CD4-positive, alpha-beta memory T cell (primary cell): ENCODE measurements at places on chromosomes 7 and 10. TPM values are rescaled to one million over a fixed set of nuclear protein-coding genes. Genes with fewer than 3 reads are reported as not detected.

DNA sequence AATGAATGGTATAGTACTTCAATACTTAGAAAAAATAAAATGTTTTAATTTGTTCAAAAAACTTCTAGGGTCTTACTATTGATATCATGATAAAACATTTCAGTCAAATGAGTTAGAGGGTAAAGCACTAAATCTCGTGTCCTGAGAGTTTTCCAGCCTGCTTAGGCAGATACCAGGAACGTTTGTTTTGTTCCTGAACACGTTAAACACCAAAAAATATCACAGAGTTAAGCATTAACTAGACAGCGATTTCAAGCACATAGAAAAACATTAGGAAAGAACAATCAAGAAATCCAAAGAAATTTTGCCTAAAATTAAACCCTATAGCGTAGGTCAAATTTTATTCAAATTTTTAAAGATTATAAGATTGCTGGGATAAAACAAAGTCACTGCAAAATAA is 204.6 kb upstream of the AGR3 start:
- no peak overlapping the region for H3K4me3 ChIP-seq
- no peaks in the 10 kb centered on the region for H3K4me1 ChIP-seq
- H3K27ac ChIP-seq = no peak overlapping the region
- no peak for DNase-seq
- no peaks in the 10 kb centered on the region for H3K27me3 ChIP-seq

DNA sequence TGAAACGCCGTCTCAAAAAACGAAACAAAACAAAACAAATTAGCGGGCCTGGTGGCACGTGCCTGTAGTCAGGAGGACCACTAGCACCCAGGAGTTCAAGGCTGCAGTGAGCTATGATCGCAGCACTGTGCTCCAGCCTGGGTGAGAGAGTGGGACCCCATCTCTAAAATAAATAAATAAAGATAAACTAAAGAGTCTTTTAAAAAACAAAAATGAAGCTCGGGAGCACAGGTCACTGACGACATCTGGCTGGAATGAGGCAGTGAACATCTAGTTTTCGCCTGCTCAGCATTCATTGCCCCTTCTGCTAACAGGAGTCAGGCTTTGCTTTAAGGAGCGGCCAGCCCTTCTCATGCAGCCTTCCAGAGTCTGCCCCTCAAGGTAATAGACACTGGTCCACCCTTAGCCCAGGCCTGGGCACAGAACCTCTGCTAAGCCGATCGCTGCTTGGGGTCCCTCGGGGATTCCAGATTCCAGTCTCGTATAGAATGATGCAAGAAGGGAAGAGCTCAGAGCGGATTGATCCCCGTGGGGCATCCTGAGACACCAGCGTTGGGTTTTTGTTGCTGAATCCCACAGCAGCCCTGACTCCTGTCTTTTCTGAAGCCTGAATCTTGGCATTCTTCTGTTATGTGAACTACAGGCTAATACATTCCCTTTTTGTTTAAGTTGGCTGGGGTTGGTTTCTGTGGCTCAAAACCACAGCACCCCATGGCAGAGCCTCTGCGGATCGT is 14.2 kb upstream of the FOXK1 start:
- no peak overlapping the region for H3K4me3 ChIP-seq
- no peaks in the 10 kb centered on the region for H3K27me3 ChIP-seq
- no peaks in the 10 kb centered on the region for H3K36me3 ChIP-seq
- no peak overlapping the region for H3K27ac ChIP-seq

DNA sequence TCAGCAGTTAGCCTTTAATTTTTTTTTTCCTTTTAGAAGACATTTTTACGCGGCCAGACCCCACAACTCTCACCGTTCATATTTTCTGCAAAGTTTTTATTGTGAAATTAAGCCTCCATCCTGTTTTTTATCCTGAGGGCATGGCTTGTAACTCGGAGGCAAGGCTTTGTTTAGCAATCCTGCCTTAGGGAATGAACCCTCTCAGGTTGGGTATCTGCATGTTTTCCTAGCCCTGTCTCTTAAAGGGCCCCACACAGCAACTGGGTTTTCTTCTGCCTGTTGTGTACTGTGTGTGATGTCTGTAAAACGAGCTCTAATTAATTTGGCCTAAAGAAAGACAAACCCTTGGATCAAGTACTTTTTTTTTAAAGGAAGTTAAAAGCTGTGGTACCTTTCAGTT is 130.2 kb upstream of the COBL start:
- no peaks in the 10 kb centered on the region for H3K4me1 ChIP-seq
- H3K27ac ChIP-seq = no peak overlapping the region
- no peak for DNase-seq
- H3K27me3 ChIP-seq = no peaks in the 10 kb centered on the region

GRCh38 chr10:26326851-26327250 is 110.3 kb downstream of the GAD2 start:
- no peaks in the 10 kb centered on the region for H3K36me3 ChIP-seq
- no peak for DNase-seq
- H3K4me1 ChIP-seq = no peaks in the 10 kb centered on the region
- no peaks in the 10 kb centered on the region for H3K27me3 ChIP-seq

DNA sequence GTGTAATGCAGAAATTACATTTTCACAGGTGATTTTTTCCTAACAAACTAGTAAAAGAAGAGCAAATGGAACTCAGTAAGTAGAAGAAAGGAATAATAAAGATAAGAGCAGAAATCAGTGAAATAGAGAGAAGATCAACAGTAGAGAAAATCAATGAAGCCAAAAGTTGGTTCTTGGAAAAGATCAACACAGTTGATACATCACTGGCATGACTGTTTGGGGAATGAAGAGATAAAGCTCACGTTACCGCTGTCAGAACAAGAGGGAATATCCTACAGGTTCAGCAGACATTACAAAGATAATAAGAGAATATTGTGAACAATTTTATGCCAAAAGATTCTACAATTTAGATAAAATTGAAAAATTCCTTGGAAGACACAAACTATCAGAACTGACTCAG is 146.4 kb downstream of the ACTR3B start:
- no peaks in the 10 kb centered on the region for H3K4me1 ChIP-seq
- no peaks in the 10 kb centered on the region for H3K36me3 ChIP-seq
- DNase-seq = no peak
- no peak overlapping the region for H3K4me3 ChIP-seq
- no peaks in the 10 kb centered on the region for H3K27me3 ChIP-seq
- H3K27ac ChIP-seq = no peak overlapping the region

GRCh38 chr7:68700414-68700813 is 897.9 kb upstream of the AUTS2 start:
- H3K36me3 ChIP-seq = no peaks in the 10 kb centered on the region
- DNase-seq = no peak
- H3K27ac ChIP-seq = no peak overlapping the region
- no peaks in the 10 kb centered on the region for H3K4me1 ChIP-seq
- no peak overlapping the region for H3K4me3 ChIP-seq

- H3K4me3 ChIP-seq = no peak overlapping the region
- H3K36me3 ChIP-seq = no peaks in the 10 kb centered on the region
- H3K27ac ChIP-seq = no peak overlapping the region
- no peaks in the 10 kb centered on the region for H3K27me3 ChIP-seq
- no peak for DNase-seq
- no peaks in the 10 kb centered on the region for H3K4me1 ChIP-seq
These were observed 125.7 kb upstream of the ZNF438 start for GRCh38 chr10:31157123-31158010.

- no peak for DNase-seq
- H3K27me3 ChIP-seq = no peaks in the 10 kb centered on the region
- no peaks in the 10 kb centered on the region for H3K36me3 ChIP-seq
- no peak overlapping the region for H3K27ac ChIP-seq
- no peak overlapping the region for H3K4me3 ChIP-seq
These were observed 623.1 kb downstream of the PTPRN2 start for GRCh38 chr7:157964521-157964920.

The LIPF gene
- total RNA-seq = not detected

The AQP1 gene
- not detected for total RNA-seq

The IFIT3 gene
- 3.3 TPM for total RNA-seq

The TUBAL3 gene
- total RNA-seq = not detected

The TMEM254 gene
- total RNA-seq = 16.6 TPM
